Non-pigmented ciliary epithelial cell (primary cell): ENCODE measurements at places on chromosomes 5 and 9.

DNA sequence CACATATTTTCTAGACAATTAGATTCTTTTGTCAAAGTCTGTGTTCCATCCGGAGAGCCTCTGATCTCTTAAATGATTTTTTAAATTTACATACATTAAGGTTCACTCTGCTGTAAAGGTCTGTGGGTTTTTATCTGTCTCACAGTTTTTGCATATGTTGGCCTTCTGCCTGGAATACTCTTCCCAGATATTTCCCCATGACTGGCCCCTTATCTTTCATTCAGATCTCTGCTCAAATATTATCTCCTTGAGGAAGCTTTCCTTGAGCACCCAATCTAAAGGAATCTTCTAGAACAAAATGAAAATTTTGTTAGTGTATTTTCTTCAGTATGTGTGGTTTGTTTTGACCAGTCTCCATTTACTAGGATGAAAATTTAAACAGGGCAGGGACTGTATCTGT, 26.3 kb downstream of the FAF2 start:
- no peak for DNase-seq

- DNase-seq = no peak
These were observed 110.1 kb upstream of the SMIM23 start for GRCh38 chr5:171675511-171675910.

- no peak for DNase-seq
These were observed 279.7 kb downstream of the NPR3 start for GRCh38 chr5:32990593-32991420.

DNA sequence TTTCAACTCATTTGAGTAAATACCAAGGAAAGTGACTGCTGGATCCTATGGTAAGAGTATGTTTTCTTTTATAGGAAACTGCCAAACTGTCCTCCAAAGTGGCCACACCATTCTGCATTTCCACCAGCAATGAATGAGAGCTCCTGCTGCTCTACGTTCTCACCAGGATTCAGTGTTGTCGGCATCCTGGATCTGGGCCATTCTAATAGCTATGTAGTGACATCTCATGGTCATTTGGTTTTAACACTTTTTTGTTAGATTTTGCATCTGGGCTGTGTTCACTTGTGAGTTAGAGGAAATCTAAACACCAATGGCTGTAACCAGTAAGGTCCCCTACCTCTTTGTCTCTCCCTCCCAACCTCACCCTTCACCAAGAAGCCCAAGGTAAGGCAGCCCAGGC, 115.9 kb downstream of the ATPSCKMT start:
- DNase-seq = no peak

GRCh38 chr9:107627781-107628180, 138.2 kb upstream of the KLF4 start:
- DNase-seq = no peak

DNA sequence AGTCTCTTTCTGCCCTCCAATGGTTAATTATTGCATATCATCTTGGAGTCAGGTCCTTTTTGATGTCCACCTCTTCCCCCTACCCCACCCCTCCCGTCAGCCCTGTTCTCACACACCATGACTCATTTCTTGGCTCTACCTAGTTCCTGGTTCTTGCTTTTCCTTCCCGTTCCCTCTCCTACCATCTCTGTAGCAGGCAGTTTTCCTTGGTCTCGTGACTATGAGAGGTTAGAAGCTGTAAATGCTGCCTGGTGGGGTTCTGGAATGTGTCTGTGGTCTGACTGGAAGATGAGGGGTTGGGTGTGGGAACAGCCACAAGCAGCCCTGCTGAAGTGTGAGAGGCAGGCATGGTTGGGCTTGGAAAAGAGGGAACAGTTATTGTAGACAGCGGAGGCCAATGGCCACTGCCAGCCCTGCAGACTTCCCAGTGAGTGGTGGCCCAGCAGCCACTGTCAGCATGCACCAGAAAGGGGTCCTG, 18.2 kb downstream of the SLC22A5 start:
- DNase-seq = peak; percentile 93

GRCh38 chr9:104774831-104775573, 11.1 kb downstream of the NIPSNAP3B start:
- DNase-seq = no peak

- no peak for DNase-seq
These were observed 118.5 kb upstream of the ERCC6L2 start for GRCh38 chr9:95756986-95757385.

DNA sequence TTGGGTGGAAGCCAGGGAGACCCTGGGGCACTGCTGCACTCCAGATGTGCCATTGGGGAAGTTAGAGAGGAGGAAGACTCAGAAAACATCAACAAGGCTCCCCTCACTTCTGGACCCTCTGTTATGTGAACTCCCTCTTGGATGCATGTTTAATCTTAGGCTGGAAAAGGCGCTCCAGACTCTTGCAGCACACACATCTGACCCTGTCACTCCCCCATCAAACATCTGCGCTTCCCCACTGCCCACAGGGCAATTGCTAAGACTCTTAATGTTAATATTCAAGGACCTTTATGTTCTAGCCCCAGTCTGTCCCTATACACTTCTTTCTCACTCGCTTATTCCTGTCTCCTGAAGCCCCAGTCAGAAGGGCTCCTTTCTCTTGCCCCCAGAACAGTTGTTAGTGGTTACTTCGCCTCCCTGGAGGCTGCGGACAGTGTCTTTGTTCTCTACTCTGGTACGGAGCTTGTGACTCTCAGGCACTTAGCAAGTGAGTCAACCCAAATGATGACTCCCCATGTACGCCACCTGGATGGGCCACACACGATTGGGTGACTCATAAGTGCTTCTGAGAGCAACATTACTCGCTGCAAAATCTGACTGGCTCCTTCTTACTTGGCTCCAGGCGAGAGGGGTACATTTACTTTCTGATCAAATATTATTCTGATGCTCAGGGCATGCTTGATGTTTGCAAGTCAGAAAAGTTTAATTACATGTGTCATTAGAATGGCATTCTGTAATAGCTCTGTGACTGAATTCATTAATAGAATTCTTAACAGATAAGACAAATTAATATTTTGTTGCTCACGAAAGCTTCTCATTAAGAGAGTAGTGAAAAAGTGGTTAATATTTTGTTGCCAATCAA, 193.6 kb downstream of the HSPA4 start:
- peak; percentile 96 for DNase-seq

DNA sequence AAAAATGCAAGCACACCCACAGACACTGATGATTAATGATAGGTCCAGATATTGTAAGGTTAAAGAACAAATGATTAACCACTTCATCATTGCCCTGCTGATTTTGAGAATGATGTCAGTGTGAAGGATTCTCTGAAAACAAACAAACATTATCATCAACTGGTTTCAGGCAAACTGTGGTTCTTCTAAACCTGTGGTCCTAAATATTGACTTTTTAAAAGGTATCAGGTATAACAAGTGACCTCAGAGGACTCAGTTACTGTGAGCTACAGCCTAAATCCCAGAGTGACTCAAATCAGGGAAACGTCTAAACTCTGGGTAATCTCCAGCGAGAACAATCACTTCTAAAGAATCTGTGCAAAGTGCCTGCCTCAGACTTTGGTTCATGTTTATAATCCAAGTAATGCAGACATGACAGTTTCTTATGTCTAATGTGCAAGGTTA, 172.3 kb upstream of the CDH6 start:
- DNase-seq = peak; percentile 59

DNA sequence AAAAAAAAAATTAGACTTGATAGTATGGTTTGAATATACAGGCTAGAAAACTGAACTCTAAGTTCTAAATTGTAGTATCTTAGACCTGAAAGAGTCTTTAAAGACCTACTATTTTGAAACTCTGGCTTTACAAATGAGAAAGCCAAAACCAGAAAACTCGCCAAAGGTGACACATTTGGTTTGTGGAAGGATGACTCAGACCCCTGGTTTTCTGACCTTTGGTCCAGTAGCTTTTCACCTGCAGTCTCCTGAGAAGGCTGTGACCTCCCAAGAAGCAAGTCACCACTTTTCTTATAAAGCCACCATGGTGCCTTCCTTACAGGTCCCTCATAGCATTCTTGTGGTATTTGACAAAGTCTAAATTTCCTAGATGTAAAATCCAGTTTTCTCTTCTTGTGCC, 102.1 kb upstream of the CEP78 start:
- DNase-seq = no peak

GRCh38 chr9:125632321-125633115, 74.5 kb downstream of the MAPKAP1 start:
- DNase-seq = no peak

DNA sequence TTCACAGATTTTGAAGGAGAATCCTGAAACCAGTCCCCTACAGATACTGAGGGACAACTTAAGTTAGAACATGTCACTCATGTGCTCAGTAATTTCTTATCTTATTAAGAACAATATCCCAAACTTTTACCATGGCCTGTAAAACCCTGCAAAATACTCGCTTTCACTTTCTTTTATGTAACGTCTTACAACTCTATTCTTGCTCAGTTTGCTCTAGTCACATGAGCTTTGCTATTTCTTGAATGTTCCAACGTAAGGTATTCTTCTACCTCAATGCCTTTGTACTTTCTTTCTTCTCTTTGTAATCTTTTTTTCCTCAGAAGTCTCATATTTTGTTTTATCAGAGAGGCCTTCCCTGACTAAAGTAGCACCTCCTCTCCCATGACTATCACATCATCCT, 14.1 kb downstream of the TMEM38B start:
- no peak for DNase-seq

DNA sequence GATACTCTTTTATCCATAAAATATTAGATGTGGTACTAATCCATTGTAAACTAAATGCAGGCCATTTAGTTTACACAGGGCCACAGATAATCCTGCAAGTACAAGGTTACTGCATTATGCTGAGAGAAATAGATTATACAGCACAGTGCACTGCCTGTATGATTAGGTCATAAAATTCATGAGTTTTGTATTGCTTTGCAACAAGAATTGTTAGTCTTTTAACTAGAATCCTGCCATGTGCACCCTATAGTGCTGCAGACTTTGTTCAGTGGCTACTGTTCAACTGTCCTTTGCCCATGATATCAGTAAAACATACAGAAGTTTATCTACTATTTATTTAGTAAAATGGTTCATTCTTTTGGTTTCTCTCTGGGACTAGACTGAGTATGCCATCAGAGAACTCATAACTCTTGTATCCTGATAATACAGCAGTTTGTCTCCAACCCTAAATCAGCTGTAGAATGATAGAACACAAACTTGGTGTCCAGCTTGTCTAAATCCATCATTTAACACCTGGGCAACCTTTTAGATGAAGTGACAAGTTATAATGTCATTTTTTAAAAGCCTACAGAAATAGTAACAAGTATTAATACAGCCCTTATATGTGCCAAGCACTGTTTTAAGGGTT, 291.2 kb downstream of the TMEM167A start:
- DNase-seq = no peak

- DNase-seq = no peak
These were observed 63.6 kb downstream of the FRMD3 start for GRCh38 chr9:83474631-83475030.

- DNase-seq = peak; percentile 59
These were observed 58.3 kb downstream of the TRIO start for GRCh38 chr5:14201325-14202045.

DNA sequence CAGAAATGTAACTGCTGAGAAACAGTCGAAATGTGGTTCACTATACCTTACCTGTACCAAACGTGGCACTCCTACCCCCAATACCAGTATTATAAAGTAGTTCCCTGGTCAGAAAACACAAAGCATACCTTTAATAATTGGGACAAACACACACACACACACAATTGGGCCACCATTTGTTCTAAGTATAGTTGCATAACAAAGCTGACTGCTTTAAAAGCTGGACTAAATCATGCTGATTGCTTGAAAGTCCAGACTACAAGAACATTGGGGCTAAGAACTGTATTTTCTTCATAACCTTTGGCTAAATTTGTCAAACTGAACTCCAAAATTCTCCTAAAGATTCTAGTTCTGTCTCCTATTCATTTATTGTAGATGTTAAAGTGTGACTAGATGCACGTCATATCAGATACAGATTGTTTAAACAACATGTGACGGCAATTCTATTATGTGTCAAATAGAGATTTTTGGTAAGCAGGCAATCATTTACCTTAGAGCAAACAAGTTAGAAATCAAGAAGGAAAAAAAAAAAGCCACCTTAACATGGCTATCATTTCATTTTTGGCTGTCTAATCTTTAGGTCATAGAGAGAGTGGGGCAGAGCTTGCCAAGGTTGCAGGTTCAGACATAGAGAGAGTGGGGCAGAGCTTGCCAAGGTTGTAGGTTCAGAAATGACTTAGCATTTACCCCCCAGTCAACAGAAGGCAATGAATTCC, 265.1 kb downstream of the ARL15 start:
- no peak for DNase-seq

DNA sequence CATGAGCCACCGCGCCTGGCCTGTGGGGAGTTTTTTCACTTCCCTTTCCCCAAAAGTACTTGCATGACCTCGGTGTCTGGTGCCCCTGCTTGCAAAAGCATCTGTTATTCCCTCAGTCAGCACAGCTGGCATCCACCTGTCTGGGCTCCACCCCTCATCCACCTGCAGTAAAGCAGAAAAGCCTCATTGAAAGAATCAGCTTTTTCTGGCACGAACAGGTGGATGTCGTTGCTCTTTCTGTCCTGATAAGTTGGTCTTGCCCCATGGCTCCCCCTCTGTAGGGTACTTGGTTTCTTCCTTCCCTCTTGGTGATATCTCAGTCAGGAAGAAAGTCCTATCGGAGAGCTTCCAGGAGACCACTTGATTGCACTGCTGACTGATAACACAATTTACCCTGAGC, 37.4 kb downstream of the WWC1 start:
- no peak for DNase-seq

DNA sequence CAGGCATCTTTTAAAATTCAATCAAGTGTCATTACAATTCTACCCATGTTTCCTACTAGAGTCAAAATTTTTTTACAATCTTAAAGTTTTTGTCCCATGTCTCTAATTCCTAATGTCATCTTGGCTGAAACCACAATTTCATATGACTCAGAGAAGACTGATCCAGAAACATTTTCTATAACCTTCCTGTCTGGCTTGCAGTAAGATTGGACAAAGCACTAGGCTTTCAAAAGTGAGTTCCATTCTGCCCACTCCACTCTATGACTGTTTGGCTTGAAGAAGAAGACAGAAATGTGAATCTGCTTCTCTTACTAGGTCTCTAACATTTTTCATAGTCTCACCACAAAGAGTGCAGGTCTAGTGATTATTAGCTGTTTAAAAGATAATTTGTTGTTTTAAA, 88.8 kb downstream of the NR3C1 start:
- DNase-seq = peak; percentile 82

- no peak for DNase-seq
These were observed 45.7 kb downstream of the PLAC8L1 start for GRCh38 chr5:146059460-146060220.

DNA sequence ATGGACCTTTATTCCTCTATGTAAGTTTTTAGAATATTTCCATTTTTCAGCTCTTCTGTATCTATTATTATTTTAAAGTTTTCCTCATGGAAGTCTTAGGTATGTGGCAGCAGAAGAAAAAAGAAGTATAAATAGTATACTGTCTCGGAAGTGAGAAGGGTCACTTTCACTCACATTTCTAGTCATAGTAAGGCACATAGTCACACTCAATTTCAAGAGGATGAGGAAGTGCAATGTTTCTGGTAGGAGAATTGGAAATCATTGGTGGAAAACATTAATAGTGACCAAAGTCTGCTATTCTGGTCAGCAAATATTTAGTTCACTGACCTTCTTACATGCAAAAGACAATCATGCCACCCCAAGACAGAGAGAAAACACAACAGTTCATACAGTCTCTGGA, 35.2 kb upstream of the TNFSF8 start:
- DNase-seq = no peak
